GM12892 (cell line): ENCODE measurements at places on chromosomes 7 and 10.

DNA sequence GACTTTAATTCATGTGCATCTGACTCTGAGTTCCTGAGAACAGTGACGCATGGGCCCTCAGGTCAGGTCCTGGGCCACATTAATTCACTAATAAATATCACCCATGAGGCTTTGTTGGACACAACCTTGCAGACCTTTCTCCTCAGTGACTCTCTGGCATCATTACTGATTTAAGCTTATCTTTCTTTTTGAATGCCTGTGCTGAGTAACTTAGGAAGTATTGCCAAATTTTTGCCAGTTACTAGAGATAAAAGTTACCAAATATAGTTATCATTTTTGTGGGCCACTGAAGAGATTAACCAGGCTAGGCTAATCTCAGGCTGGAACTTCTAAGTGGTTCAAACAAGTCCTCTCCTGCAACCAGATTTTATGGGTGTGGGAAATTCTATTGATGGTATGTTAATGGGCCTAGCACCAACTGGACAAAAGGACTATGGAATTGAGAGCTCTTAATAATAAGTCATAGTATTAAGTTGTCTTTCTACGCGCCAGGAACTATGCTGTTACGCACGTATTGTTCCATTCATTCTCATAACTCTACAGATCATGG is 28.8 kb upstream of the PRTFDC1 start:
- DNase-seq = no peak

- DNase-seq = no peak
Measured at GRCh38 chr10:17219024-17219423, 9.0 kb upstream of the VIM start.

GRCh38 chr10:94042001-94042833 is 48.5 kb downstream of the PLCE1 start:
- no peak for DNase-seq

- no peak for DNase-seq
Measured at GRCh38 chr7:19690736-19691135, 18.1 kb downstream of the POLR1F start.

DNA sequence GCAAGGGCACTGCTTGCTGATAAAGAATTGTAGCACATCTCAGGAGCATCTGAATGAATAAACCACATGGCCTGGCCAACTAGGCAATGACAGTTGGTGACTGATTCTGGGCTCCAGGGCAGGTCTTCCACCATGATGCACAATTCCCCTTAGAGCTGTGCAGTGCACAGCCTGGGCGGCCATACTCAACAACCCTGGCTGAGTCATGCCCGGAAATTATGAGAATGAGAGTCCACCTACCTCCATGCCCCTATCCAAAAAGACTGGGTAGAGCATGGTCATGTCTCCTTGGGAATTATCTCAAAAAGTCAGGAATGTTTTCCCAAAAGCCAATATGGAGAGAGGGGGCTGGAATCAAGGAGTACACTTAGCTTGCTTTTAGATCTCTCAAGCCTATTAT is 425.6 kb downstream of the PLXNA4 start:
- no peak for DNase-seq

GRCh38 chr7:15720849-15721471 is 34.5 kb upstream of the MEOX2 start:
- no peak for DNase-seq

GRCh38 chr7:20749906-20750305 is 36.8 kb downstream of the SP8 start:
- no peak for DNase-seq

- no peak for DNase-seq
Measured at GRCh38 chr7:51630933-51631332, 314.3 kb upstream of the COBL start.

GRCh38 chr10:114987995-114988394 is 50.0 kb downstream of the TRUB1 start:
- no peak for DNase-seq

- DNase-seq = no peak
Measured at GRCh38 chr7:107605218-107605815, 25.3 kb downstream of the BCAP29 start.

DNA sequence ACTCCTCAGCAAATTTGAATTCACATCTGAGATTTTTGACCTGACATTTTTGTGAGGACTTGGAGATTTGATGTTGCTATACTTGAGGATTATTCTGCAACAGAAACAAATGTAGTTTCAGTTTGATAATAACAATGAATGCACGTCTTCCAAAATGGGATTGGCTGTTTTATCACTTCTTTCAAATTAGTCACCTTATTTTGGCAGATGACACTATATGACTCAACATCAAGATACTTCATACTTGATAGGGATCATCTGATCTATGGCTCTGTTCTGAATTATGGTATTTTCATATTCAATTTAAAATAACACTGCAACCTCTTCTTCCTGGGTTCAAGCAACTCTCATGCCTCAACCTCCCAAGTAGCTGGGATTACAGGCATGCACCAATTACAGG is 24.2 kb downstream of the ARL5B start:
- no peak for DNase-seq

DNA sequence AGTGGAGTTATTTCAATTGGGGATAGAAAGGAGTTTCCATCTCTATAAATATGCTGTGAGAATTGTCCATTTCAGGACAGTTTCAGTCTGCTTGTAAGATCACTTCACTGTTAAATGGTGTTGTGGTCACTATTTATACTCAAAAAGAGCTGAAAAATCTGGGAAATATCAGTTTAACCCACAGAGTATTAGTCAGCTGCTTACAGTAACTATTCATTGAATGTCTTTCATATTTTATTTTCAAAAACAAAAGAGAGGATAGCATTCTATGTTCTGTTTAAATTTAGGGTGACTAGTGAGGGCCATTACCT is 85.4 kb upstream of the PLXDC2 start:
- no peak for DNase-seq

DNA sequence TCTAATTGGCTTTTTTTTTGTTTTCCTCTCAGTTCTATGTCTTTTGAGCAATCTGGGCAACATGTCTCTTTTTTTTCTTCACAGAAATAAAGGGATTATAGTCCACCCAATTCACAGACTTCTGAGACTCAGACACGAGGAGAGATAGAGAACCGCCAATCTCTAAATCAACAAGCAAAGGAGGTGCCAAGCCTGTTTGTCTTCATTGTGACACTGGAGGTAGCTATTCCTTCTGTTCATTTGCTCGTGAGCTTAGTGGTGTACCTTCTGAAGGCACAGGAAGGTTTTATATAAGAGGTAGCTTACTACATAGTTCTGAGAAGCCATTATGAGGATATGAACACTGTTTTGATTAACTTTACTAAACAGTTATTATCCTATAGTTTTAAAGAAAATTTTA is 6.1 kb downstream of the EPHB6 start:
- no peak for DNase-seq

GRCh38 chr7:8536431-8536830 is 103.0 kb downstream of the NXPH1 start:
- DNase-seq = no peak

GRCh38 chr10:103671126-103671895 is 177.8 kb downstream of the NEURL1 start:
- no peak for DNase-seq

- DNase-seq = no peak
Measured at GRCh38 chr7:78959477-78959876, 494.0 kb downstream of the MAGI2 start.

- DNase-seq = no peak
Measured at GRCh38 chr10:71402005-71402404, 5.3 kb downstream of the CDH23 start.

DNA sequence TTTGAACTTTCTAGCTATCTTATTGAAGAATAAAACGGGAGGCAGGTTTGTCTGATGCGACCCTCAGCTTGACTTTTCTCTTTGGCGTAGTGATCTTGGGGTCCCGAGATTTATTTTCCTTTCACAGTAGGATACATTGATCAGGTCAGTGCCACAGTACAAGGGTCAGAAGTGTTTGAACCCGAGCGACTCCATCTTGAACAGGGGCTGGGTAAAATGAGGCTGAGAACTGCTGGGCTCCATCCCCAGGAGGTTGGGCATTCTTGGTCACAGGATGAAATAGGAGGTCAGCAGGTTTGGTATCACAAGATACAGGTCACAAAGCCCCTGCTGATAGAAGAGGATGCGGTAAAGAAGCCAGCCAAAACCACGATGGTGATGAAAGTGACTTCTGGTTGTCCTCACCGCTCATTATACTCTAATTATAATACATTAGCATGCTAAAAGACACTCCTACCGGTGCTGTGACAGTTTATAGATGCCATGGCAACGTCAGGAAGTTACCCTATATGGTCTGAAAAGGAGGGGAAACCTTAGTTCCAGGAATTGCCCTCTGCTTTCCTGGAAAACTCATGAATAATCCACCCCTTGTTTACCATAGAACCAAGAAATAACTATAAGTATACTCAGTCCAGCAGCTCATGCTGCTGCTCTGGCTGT is 3.0 kb upstream of the TECPR1 start:
- no peak for DNase-seq

GRCh38 chr7:254337-255037 is 35.5 kb upstream of the FOXL3 start:
- no peak for DNase-seq
